Dermis blood vessel endothelial cell (primary cell): ENCODE measurements at places on chromosomes 2 and 18. TPM values are rescaled to one million over a fixed set of nuclear protein-coding genes. Genes with fewer than 3 reads are reported as not detected.

Gene IL1R2
- 0.28 and 0.34 TPM in 2 replicates for total RNA-seq

Gene VSNL1
- 0.14 TPM in 1 of 2 replicates, not detected in the other for total RNA-seq

Gene HOXD3
- total RNA-seq, result 19.2 and 54.6 TPM in 2 replicates

Gene SLC30A3
- total RNA-seq, result 17.9 and 25.8 TPM in 2 replicates

Gene COLEC12
- 45.1 and 64.2 TPM in 2 replicates for total RNA-seq

Gene CCDC148
- 0.42 and 0.51 TPM in 2 replicates for total RNA-seq

Gene GDF7
- 5.4 and 28.1 TPM in 2 replicates for total RNA-seq

Gene KCNF1
- 1.0 and 1.9 TPM in 2 replicates for total RNA-seq

Gene GAL3ST2
- not detected in 2 replicates for total RNA-seq

Gene MYCN
- total RNA-seq, result 12.2 and 19.6 TPM in 2 replicates
